ENCODE measurements at places on chromosomes 4 and X.

- no peak for DNase-seq
Observed at GRCh38 chr4:162610116-162610515, 446.3 kb upstream of the FSTL5 start.

GRCh38 chr4:5158825-5159224, 107.5 kb downstream of the STK32B start:
- no peak for DNase-seq

DNA sequence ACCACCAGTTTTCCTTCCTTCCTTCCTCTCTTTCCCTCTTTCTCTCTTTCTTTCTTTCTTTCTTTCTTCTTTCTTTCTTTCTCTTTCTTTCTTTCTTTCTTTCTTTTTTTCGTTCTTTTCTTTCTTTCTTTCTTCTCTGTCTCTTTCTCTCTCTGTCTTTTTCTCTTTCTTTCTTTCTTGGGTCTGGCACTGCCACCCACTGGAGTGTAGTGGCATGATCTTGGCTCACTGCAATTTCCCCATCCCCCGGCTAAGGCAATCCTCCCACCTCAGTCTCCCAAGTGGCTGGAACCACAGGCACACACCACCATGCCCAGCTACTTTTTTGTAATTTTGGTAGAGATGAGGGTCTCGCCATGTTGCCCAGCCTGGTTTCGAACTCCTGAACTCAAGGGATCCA, 51.6 kb upstream of the NHS start:
- DNase-seq, result no peak

- no peak for DNase-seq
Observed at GRCh38 chr4:39062094-39062769, at the start of gene KLHL5. Gene KLHL5 (plus strand): TSS chr4:39062232. CDS start chr4:39062653, 421 bp downstream.

- no peak for DNase-seq
Observed at GRCh38 chr4:110248100-110248499, 49.7 kb upstream of the ELOVL6 start.

- DNase-seq, result no peak
Observed at GRCh38 chr4:137804906-137805495, 272.7 kb upstream of the PCDH18 start.

DNA sequence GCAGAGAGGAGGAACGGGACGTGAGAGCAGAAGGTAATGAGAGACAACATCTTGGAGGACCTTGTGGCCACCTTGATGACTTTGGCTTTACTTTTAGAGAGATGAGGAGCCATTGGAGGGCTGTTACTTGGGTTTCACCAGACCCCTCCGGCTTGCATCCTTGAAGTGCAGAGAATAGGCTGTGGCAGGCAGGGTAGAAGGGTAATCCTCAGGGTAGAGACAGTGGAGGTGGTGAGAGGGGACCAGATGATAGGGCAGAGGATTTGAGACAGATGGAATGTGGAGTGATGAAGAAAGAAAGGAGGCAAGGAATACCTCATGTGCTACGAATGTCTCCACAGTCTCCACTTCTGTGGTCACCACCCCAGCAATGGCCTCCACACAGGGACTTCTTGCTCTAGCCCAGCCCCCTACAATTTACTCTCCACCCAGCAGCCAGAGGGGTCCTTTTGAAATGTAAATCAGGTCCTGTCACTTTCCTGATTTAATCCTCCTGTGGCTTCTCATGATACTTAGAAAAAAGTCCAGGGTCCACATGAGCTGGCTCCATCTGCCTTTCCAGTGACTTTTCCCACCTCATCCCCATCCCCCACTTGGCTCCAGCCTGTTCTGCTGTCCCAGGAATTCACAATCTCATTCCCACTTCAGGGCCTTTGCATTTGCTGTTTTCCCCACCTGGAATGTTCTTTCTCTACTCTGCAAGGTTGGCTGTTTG, 115.0 kb downstream of the PJA1 start:
- DNase-seq, result no peak

Measured in RCC 7860 (cell line).